Sigmoid colon (tissue), 7 donors: ENCODE measurements at places on chromosomes 7 and 10.

DNA sequence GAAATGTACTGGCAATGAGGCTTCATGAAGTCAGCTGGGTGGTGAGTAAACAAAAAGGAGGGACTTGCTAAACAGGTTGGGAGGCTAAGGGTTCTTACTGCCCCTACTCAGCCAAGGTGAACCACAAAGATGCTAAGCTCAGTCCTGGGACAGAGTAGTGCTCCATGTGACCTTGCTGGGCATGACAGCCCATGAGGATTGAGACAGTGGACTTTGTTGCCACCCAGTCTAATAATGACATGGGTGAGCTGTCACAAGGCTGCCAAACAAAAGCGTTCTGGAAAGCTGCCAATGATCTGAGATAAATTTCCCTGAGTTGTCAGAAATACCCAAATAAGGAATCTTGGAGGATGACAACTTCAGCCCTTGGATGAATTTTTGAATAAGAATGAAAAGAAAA, 75.2 kb downstream of the CLEC2L start:
- DNase-seq = no peak

DNA sequence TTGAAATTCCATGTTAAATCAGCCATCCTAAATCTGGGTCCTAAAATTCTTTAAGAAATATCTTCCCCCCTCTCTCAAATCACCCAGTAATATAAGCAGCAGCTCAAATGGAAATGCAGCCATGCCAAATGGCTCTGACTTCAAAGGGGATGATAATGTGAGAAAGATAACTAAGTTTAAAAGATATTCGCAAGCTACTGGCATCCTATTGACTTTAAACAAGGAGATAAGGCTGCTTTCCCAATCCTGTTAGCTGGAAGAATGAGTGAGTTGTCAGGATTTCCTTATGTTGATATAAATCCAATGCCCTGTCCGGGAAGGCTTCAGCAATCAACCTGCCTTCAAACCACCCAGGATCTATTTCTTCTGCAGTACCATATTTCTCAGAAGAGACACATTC, 172.0 kb downstream of the FANK1 start:
- no peak for DNase-seq

GRCh38 chr7:68425377-68425776, 1172.9 kb upstream of the AUTS2 start:
- DNase-seq = no peak

GRCh38 chr7:85815526-85815925, 628.7 kb upstream of the SEMA3D start:
- no peak for DNase-seq

- DNase-seq = no peak
Observed at GRCh38 chr7:141128931-141129330, 55.1 kb downstream of the TMEM178B start.

- DNase-seq = peak; percentile 87
Observed at GRCh38 chr10:18059826-18060559, 80.2 kb upstream of the CACNB2 start.

GRCh38 chr7:81190997-81191768, 272.3 kb upstream of the SEMA3C start:
- no peak for DNase-seq

DNA sequence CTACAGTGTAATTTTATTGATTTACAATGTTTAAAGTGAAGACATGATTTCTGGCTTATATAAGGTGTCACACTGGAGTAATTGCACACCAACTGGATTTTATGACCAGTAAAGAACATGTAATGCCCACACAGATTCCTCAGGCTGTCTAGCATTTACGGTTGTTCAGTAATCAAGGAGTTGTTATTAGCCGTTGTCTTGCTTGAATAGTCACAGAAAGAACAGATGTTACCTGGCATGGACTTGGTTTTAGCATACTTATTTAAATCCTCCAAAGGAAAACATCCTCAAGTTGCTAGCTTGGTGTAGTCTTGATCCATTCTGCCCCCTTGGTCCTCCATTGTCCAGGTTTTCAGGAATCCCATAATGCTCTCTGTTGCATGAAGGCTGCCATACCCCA, 65.8 kb downstream of the POU6F2 start:
- no peak for DNase-seq

- peak; percentile 45 for DNase-seq
Observed at GRCh38 chr7:1678571-1679325, 8.7 kb downstream of the ELFN1 start.

DNA sequence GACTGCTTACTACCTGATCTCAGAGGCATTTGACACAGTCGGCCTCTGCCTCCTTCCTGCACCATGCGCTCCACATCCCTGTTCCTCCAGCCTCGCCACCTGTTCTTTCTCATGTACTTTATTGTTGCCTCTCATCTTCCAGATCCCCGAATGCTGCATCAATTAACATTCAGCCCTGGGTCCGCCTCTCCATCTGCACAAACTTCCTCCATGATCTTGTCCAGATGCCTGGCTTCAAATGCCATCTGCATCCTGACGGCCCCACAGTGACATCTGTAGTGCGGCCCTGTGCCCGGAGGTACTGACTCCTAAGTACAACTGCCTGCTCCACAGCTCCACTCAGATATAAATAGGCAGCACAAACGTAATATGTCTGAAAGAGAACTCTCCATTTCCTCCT, 51.2 kb upstream of the STK17A start:
- DNase-seq = no peak

DNA sequence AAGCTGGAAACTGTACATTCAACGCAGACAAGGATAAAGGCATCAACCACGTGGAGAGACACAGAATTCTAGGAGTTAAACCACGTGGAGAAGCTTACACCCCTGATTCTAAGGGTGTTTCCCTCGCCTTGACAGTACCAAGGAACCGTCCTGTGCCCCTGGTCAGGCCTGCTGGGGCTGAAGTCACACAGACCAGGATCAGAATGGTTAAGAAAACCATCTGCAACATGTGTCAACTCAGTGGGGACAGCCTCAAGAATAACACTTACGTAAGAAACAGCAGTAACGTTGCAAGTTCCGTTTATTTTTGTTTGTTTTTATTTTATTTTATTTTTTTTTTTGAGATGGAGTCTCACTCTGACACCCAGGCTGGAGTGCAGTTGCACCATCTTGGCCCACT, 55.6 kb downstream of the CHST15 start:
- no peak for DNase-seq

DNA sequence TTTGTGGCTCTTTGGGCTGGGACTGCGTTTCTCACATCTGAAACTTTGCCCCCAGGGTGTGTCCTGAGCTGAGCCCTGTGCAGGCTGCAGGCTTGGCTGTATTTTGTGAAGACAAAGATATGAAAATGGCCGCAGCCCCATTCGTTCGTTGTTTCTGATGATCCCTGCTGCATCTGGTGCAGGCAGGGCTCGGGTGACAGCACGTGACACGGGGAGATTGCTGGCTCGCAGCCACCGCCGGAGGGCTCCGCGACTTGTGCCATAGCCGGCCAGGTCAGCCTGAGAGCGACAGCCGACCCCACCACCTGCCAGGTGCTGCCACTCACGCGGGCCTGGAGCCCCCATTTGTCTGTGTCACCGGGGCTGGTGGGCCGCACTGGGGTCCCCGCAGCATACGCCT, 81.3 kb downstream of the ZRANB1 start:
- DNase-seq = peak; percentile 64

DNA sequence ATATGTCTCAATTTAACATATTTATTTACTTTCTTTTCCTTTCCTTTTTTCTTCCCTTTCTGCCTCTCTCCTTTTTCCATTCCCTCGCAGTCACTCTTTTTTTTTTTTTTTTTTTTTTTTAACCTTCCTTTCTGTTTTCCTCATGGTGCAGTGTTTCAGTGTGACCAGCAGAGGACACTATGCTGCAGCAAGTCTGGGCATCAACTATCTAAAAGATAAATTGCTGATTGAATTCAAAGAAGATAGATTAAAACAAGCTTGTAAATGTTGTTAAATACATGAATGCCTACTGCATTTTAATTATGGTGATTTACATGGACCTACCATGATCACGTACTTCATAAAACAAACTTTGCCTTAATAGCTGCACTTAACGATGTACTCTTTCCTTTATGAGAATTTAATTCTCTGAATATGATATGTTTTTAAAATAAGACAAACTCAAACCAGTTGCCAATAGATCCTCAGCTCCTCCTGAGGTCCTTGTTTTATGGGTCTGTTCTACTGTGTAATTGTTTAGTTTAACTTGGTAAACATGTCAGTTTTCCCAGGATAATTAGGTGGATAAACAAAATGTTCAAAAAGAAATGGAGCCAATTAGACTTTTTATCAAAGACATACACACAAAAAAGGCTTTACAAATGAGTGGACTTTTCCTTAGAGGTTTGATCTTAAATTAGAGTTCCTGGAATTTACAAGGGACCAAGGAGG, 101.0 kb upstream of the AGR3 start:
- no peak for DNase-seq

- no peak for DNase-seq
Observed at GRCh38 chr7:69025249-69025648, 573.0 kb upstream of the AUTS2 start.

DNA sequence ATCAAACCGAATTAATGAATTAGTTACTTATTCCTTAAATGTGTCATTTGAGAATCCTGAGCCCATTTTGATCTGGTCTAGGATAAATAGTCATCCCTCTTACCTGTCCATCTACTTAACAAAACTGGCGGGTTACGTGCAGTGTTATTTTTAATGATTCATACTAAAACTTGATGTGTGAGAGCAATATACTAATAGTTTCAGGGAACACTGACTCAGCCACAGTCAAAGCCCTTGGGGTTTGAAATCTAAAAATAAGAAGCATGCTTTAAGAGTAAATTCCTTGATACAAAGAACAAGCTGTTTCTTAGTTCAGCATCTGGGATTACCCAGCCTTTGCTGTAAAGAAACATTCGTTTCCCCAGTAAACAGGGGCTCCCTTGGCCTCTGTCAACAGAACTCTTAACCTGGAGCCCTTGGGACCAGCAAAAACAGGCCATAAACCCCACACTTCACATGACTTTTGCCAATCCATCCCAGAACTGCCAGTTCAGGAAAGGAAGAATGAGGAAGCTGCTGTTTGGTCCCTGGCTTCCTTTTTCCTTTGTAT, 370.6 kb upstream of the IGFBP3 start:
- DNase-seq = no peak

DNA sequence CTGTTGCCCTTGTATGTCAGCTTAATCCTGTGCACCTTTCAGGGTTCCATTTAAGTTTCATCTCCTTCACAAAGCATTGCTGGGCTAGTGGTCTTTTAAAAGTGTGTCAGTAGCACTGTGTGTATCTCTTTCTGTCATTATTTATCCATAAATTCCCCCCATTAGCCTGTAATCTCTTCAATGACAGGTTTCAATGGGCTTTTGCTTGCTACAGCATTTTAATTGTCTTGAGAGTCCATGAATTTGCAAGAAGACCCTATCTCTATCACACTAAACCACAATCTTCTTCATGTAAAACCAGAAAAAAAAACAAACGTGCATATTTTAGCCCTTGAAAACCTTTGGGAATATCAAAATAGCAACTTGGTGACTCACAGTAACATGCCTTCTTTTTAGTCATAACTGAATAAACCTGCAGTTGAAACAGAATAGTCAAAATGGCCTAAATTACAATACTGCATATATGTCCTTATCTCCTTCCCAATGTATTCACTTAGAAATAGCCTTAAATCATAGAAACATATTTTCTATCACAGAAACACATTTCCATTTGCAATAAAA, 118.6 kb downstream of the PON1 start:
- DNase-seq = no peak

GRCh38 chr7:79702116-79702515, 248.6 kb upstream of the MAGI2 start:
- DNase-seq = no peak

- DNase-seq = no peak
Observed at GRCh38 chr7:23347682-23348180, 48.6 kb downstream of the MALSU1 start.

DNA sequence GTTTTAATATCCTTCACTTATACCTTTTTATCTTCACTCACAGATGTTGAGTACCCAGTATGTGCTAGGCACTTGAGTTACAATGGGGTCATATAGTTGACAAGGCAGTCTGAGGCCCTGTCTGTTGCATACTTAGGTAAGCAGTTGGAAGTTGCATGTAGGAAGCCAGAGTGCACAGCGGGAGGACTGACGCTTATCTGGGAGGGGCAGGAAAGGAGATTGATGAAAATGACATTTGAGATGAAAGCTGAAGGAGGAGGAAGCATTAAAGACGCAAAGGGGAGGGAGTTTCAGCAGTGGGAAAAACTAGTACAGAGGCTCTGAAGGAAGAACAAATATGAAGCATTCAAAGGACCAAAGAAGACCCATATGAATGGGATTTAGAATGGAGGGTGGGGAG, 266.2 kb downstream of the HTR7 start:
- DNase-seq = no peak

DNA sequence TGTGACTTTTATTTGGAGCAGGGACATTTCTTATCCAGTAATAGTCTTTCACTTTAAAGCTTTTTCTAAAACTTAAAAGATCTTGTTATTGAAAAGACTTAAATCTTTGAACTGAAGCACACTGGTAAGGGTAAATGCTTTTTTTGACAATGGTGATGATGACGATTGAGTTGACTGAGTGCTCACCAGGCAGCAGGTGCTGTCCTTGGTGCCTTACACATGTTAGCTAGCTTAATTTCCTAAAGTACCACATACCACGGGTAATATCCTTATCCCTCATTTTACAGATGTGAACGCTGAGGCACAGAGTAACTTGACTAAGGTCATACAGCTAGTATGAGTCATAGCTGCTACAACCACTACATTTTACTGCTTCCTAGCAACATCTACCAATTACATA, 200.0 kb downstream of the XPNPEP1 start:
- DNase-seq = no peak

- DNase-seq = no peak
Observed at GRCh38 chr10:69885379-69886013, 83.8 kb downstream of the COL13A1 start.

DNA sequence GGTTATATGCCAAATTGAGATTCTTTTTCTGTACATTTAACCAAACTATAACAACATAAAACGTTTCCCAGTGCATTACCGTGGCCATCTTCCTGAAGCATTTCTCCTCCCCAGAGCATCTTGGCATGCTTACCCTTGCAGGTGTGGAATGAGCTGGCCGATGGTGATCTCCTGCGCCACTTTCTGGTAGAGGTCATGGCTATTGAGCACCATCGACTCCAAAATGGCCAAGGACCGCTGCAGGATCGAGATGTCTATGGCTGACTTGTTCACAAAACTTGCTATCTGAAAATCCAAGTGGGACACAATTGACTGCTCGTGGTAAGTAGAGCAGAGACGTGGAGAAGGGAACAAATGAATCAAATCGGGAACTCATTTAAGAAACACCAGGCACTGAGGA, 223.9 kb downstream of the ELMO1 start:
- DNase-seq = no peak

GRCh38 chr7:6640246-6640721, 3.2 kb downstream of the ZNF316 start:
- no peak for DNase-seq
